ENCODE measurements at places on chromosomes 6 and 20.

- no peak for DNase-seq
These were observed 183.6 kb upstream of the FLRT3 start for GRCh38 chr20:14521016-14521415.

- DNase-seq: no peak
These were observed 121.2 kb downstream of the PXDC1 start for GRCh38 chr6:3630258-3630835.

- DNase-seq: no peak
These were observed 432.5 kb downstream of the CD109 start for GRCh38 chr6:74128536-74128935.

- DNase-seq: no peak
These were observed 5.7 kb upstream of the PYGB start for GRCh38 chr20:25242231-25242630.

GRCh38 chr6:164014346-164015087 is 600.0 kb downstream of the QKI start:
- DNase-seq: no peak
